ENCODE measurements at places on chromosomes 11 and 22.

GRCh38 chr11:82992223-82992622, 79.5 kb downstream of the RAB30 start:
- DNase-seq: no peak

- no peak for DNase-seq
These were observed 821.3 kb upstream of the API5 start for GRCh38 chr11:42490506-42490905.

- DNase-seq: no peak
These were observed 31.9 kb upstream of the TLCD5 start for GRCh38 chr11:120293038-120293800.

- DNase-seq: no peak
These were observed 40.4 kb upstream of the AKIP1 start for GRCh38 chr11:8870411-8871170.

- no peak for DNase-seq
These were observed 65.3 kb downstream of the CELSR1 start for GRCh38 chr22:46471901-46472721.

- DNase-seq: no peak
These were observed 6.5 kb upstream of the CLDN5 start for GRCh38 chr22:19530751-19531150.

DNA sequence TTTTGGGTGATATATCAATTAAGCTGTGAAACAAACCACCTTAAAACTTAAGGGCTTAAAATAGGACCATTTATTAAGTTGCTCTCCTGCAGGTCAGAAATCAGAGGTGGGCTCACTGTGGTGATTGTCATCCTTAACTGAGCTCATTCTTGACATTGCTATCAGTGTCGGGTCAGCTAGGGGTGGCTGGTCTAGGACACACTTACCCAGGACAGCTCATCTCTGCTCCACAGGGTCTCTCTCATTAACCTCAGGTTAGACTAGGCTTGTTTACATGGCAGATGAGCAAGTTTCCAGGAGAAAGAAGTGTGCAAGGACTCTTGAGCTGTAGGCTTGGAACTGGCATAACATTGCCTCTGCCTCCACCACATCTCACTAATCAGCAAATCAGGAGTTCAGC, 601.0 kb upstream of the RAG2 start:
- DNase-seq: no peak

DNA sequence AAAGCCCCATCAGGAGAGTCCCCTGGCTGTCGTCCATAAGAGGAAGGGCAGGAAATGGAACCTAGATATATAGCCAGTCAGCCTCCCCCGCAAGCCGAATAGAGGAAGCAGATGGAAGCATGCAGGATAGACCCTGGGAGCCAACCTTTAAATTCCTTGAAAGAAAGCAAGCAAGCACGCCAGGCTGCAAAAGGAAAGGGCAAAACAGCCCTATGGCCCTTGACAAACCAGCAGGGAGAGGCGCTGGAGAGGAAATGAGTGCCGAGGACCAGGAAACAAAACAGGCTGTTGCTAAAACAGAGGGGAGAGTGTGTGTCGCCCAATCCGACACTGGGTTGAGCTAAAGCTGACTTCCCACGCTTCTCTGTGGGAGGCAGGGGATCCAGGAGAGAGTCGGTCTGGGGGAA, 203.5 kb upstream of the MTNR1B start:
- no peak for DNase-seq

Data from stimulated activated CD4-positive, alpha-beta T cell treated with anti-CD3 and anti-CD28 coated beads, Interleukin-15, amount 100 ng/mL, for 48 hours (primary cell).